ENCODE measurements at places on chromosomes 2 and 18.
A peak's percentile ranks its signal among the peaks of the same experiment; 100 is the strongest.

- no peak for DNase-seq
Measured at GRCh38 chr2:197322724-197323720, 12.4 kb upstream of the ANKRD44 start.

DNA sequence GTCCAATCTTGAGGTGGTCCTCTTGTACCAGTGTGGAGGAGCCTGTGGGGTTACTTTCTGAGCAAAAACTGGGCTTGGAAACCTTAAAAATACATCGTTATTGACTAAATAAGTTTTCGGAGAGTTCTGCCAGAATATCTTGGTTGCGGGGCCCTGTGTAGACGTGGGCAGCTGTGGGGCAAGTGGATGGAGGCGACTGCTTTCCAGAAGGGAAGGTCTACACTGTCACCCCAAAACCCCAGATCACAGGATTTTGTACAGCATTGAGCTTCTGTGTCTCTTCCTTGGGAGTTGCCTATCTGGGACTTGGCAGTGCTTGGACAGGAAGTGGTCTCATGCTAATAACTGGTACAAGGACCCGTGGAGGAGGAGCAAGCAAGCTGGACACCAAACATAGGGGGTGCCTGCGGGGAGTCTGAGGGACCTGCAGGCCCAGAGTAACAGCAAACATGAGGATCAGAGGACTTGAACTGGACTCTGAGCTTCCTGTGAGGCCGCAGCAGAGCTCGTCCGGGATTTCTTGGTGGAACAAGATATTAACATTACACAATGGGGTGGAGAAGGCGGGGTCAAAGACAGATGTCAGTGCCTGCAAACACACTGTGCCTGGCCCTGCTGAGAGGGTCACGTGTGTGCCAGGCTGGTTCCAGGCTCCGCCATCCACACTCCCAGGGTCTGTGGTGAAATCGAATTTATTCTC, 48.0 kb upstream of the CTLA4 start:
- no peak for DNase-seq

GRCh38 chr2:18209934-18210639, 331.6 kb downstream of the KCNS3 start:
- no peak for DNase-seq

- no peak for DNase-seq
Measured at GRCh38 chr18:43606795-43607194, 329.5 kb upstream of the SYT4 start.

GRCh38 chr2:135949451-135950234, 35.8 kb downstream of the DARS1 start:
- DNase-seq: no peak

DNA sequence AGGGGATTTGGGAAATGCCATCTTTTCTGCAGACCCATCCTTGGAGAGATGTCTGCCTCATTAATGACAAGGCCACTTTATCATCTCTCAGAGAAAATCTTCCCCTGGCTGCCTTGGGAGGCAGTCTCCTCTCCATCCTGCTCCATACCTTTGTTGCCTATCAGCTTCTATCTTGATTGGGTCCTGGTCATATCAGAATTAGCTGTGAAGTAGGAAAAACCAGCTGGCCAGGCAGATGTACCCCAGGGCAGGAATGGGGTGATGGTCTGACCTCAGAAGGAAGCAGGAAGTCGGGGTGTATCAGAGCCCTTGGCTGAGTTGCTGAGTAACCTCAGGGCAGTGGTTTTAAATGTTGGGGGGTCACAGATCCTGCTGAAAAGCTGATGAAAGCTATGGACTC, 41.3 kb downstream of the ALK start:
- no peak for DNase-seq

DNA sequence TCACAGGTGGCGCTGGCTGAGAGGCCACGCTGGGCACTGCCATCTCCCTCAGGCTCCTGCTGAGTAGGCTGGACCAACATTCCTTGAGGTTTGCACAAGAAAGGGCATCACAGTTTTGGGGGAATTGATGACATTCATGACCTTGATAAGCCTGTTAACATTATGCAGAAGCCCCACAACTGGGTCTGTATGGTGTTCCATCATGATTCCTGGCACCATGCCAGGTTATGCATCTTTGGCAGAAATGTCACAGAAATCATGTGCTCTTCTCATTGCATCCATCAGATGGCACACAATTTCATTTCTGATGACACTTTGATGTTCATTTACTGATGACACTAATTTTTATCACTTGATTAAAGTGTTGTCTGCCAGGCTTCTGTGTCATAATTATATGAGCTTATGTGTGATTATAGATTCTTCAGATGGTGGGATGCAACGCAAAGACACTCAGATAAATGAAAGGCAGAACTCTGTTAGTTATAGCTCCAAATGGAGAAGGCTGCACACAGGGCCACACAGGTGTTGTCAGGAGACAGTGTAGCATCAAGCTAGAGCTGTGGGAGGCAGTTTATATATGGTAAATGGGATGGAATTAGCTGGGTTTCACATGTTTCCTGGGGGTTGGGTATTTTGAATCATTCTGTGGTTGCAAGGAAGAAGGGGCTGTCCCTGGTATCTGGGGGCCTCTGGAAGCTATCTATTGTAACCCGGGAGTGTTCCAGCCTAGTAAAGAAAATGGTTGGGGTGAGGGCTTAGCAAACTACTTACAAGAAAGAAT, 191.3 kb downstream of the SLC39A10 start:
- no peak for DNase-seq

DNA sequence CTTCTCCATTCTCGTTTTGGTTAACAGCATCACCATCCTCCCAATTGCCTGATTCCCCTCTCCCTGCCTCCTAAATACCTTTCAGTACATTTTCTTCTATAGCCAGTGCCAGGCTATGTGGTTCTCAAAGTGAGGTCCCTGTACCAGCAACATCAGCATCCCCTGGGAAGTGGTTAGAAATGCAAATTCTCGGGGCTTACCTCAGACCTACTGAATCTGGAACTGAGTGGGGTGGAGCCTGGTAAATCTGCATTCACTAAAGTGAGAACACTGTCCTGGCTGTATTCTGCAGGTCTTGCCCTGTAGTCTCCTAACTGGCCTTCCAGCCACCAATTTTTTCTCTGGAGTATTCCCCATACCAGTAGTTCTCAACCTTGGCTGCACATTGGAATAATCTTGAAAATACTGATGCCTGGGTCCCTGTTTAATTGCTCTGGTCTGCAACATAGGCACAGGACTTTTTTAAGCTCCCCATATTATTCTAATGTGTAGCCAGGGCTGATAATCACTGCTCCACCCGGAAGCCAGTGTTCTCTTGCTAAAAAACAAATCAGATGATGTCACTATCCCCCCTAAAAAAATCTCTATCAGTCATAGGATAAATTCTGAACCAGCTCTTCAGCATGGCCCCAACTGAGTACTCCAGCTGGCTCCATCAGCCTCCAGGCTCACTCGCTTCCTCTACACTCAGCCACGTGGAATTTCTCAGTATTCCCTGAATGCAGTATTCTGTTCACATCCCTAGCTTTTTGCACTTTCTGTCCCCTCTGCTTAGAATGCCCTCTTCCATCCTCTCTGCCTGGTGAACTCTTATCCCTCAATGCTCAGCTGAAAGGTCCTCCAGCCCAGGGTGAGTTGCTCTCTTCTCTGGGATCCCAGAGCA, 98.4 kb downstream of the CDK15 start:
- no peak for DNase-seq

- no peak for DNase-seq
Measured at GRCh38 chr2:134146620-134147019, 107.3 kb upstream of the MGAT5 start.

GRCh38 chr18:49487711-49488310, 777 bp upstream of the C18orf32 start:
- DNase-seq: no peak

GRCh38 chr2:37809525-37809924, 115.6 kb upstream of the RMDN2 start:
- DNase-seq: no peak

GRCh38 chr2:32622570-32623310, 5.1 kb upstream of the TTC27 start:
- no peak for DNase-seq

GRCh38 chr2:96161898-96162297, 16.7 kb upstream of the DUSP2 start:
- peak; percentile 83 for DNase-seq

DNA sequence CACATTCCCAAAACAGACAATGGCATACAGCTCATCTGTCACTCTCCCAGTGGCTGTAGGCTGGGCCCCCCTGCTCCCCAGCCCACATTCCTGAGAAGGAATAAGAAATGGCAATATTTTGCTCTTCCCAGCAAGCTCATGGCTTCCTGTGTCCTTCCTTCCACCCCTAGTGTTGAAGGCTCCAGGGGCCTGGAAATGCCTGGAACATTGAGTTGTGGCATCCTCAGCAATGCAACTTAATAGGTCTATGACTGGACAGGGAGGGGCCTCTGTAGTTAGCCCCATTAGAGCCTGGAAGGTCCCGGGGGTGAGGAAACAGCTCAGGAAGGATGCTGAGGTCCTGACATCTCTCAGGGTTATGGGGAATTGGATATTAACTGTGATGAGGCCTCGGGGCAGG, 3.3 kb downstream of the KIF3C start:
- no peak for DNase-seq

- no peak for DNase-seq
Measured at GRCh38 chr18:68147728-68148127, 567.2 kb downstream of the TMX3 start.

DNA sequence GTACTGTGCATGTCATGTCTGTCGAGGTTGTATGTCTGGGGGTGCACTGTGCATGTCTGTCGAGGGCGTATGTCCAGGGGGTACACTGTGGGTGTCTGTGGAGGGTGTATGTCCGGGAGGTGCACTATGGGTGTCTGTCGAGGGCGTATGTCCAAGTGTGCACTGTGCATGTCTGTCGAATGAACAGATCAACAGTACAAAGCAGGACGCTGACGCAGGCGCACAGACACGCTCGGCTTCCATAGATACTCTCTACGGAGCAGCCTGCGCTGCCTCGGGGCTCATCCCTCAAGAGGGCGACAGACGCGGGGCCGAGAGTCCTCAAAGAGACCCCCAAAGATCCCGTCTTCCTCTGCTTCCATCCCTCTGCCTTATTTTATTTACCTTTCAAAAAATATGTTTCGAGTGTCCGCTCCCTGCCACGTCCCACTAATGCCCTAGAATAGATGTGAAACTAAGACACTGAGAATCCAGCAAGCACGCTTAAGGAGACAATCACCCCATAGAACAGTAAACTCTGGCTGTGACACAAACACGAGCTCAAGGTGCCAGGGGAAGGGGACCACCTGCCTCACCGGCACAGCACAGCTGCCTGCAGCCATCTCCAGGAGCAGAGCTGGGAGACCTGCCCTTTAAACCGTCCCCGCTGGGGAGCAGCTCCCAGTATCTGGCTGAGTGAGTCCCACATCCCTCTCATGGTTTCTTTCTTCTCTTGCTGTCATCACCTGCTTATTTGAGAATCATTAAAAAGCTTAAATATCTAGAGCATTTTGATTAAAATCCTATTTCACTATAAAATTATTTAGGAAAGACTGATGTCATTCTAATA, 250.5 kb upstream of the MYT1L start:
- DNase-seq: peak; percentile 6

DNA sequence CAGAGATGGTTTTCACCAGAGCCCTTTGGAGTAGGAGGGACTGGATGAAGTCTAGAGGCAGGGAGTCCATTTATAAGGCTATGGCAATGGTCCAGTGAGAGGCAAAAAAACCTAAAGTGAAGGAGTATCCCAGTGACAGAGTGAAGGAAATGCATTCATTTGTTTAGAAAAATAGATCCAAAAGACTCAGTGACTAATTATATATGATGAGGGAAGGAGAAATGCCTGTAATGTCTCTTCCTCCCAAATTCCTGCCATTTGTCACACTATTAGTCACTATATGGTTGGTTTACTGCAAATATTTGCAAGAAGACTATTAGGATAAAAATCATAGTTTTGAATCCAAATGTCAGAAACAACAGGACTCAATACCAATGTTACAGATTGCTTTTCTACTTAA, 104.2 kb downstream of the ZNF521 start:
- DNase-seq: no peak

GRCh38 chr2:44130441-44130840, 38.2 kb upstream of the PPM1B start:
- DNase-seq: no peak

DNA sequence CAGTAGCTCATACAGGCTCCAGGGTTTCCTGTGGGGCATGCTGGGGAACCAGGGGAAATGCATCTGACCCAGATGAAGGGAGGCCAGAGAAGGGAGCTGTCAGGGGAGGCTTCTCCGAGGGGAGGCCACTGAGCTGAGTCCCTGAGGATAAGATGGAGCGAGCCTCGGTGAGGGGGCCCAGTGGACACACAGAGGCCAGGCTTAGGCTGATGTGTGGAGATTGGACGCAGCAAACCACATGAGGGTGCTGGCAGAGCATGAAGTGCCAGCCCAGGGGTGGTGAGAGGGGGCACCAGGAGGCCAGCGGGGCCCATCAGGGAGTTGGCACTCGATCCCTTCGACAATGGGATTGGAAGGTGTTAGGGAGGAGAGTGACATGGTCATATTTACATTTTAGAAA, 235.0 kb downstream of the KLHL29 start:
- DNase-seq: no peak

GRCh38 chr2:233372855-233373254, 18.6 kb downstream of the DGKD start:
- no peak for DNase-seq

GRCh38 chr18:3538954-3539617, 89.1 kb downstream of the TGIF1 start:
- no peak for DNase-seq

- no peak for DNase-seq
Measured at GRCh38 chr2:66343259-66343658, 91.7 kb upstream of the MEIS1 start.

DNA sequence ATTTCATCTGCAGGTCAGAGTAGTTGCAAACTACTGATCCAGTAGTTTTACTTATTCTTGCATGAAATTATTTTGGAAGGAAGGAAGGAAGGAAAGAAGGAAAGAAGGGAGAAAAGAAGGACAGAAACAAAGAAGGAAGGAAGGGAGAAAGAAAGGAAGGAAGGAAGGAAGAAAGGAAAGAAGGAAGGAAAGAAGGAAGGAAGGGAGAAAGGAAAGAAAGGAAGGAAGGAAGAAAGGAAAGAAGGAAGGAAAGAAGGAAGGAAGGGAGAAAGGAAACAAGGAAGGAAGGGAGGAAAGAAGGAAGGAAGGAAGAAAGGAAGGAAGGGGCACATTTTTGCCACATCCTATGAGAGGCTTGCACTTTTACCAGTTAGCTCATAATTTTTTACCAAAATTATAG, 186.2 kb downstream of the LRRTM4 start:
- DNase-seq: no peak

GRCh38 chr2:3612639-3613523, 18.0 kb downstream of the COLEC11 start:
- no peak for DNase-seq

DNA sequence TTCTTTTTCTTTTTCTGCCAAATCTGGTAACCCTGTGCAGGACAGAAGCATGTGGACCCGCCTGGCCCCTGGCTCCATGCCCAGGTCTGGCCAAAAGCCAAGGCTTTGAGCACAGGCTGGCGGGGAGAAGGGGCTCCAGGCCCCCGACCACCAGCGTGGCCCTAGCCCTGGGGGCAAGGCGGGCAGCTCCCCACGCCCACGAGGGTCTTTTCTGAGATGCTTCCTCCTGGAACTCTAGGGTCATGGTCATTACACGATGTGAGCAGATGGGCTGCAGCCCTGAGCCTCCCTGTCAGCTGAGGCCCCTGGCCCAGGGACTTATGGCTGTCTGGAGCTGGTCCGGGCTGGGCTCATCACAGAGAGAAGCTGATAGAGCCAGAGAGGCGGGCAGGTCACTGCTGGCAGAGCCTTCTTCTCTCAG, 5.7 kb upstream of the OTOS start:
- DNase-seq: no peak

- peak; percentile 49 for DNase-seq
Measured at GRCh38 chr2:60794271-60794863, 38.3 kb downstream of the PAPOLG start.

GRCh38 chr2:101710036-101710435, 12.5 kb downstream of the MAP4K4 start:
- no peak for DNase-seq

GRCh38 chr2:128535953-128536352, 217.3 kb upstream of the HS6ST1 start:
- DNase-seq: no peak
